ENCODE measurements at places on chromosomes 5 and 9.

GRCh38 chr5:117463881-117464570, 889.4 kb upstream of the SEMA6A start:
- DNase-seq = no peak

- DNase-seq = no peak
These were observed 13.9 kb upstream of the RARS1 start for GRCh38 chr5:168472329-168472728.

GRCh38 chr9:37936965-37937364, 33.0 kb upstream of the SLC25A51 start:
- DNase-seq = no peak

GRCh38 chr9:135095470-135096407, 8.3 kb downstream of the OLFM1 start:
- no peak for DNase-seq

DNA sequence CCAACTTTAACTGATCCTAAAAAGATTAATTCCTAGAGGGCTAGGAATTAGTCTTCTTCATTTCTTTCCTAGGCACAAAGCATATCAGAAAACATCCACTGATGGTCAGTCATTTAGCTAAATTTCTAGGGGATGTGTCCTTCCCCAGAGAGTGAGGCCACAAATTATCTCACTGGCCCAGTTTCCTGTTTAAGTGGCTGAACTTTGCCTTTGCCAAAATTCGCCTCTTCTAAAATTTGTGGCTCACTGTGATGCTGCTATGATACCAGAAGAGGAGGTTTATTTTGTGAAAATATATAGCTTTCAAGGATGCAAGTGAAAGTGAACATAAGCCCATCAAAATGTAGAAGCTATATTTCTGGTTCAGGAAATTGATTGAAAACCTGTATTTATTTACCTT, 98.1 kb upstream of the FER start:
- DNase-seq = no peak

DNA sequence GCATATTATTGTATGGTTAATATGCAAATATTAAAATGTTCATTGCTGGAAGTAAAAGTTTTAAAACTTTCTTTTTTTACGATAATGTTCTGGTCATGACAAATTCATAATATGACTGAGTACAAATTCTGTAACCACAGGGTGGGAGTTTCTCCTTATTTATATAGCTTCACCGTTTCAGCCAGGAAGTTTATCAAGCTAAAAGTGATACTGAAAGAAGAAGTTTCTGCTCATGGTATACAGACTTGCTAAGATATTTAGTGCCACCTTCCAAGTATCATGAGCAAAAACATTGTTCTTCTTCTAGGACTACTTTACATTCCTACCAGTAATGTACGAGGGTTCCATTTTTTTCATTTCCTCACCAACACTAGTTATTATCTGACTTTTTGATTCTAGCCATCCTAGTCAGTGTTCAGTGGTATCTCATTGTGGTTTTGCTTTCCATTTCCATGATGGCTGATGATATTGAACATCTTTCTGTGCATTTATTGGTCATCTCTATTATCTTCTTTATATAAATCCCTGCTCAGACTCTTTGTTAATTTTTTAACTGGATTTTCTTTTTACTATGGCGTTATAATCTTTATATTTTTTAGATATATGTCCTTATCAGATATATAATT, 94.2 kb upstream of the PRRC1 start:
- DNase-seq = no peak

GRCh38 chr5:94969174-94969573, 315.7 kb downstream of the MCTP1 start:
- peak; percentile 46 for DNase-seq

DNA sequence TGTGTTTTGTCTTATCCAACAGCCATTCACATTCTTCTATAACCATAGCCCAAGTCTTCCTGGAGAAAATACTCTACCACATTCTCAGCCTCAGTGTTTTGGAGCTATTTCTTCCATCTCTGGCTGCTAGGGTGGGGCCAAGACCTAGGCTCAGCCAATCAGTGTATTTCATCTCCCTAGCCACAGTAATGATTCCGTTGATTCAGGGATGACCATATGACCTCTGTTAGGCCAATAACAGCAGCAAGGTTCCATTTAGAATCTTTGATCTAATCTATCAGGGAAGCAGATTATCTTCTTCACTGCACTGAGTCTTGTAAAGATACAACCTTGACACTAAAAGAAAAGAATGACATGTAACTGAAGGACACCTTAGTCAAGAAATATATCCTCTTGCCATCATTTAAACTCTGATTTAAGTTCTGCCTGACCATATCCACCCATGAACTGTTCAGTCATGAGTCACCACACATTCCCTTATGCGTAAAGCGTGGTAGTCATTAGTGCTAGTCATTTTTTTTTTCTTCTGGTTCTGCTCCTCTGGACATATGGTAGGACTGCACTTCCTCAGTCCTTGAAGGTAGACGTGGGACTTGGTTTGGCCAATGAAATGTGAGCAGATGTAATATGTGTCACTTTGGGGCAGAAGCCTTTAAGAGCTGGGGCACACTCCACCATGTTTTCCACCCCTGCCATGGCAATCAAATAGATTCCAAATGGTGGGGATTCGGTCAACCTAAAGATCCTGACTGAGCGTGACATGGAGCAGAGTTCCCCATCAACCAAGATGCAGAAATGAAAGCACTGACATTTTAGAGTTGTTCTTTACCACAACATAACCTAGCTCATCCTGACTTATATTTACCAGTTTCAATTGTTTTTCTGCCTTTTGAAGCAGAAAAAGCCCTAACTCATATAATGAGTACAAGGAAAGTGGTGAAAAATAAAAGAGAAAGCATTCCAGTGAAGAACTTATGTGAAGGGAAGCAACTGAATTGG, 12.7 kb upstream of the PRELID2 start:
- DNase-seq = no peak

DNA sequence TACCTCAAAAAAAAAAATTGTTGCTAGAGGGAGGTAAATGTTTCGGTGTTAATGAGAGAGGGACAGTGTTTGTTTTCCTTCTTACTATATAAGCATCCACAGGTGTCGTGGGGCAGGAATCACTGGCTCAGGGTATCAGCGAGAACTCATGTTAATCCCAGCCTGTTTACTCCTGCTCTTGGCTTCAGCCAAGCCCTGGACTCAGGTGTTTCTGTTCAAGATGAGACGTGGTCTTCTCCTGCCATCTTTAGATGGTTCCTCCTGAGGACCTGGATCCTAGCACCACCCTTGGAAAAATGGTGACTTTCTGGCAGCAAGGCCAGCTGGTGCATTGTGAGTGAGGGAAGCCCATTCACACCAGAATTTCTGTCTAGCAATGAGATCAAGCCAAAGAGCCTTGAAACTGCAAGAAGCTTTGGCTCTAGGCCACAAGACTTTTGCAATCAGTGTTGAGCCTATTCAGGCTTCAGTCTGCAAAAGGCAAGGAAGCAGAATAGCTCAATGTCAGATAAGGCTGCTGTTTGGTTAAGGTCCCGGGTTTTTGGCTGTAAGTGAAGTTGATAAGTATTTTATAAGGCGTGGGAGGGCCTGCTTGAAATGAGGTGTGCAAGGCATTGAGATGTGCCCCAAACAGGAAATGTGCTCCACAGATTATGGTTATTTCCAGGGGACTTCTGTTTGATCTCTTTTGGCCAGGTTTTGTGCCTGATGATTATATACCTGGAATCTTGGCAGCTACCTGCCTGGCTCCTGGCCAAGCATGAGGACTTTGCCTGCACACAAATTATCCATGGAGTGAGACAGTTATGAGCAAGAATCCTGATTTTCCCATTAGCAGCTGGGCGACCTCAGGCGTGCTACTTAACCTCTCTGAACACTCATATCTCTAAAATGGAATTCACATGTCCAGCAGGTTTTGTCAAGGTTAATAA, 99.8 kb downstream of the TENT4A start:
- DNase-seq = no peak

DNA sequence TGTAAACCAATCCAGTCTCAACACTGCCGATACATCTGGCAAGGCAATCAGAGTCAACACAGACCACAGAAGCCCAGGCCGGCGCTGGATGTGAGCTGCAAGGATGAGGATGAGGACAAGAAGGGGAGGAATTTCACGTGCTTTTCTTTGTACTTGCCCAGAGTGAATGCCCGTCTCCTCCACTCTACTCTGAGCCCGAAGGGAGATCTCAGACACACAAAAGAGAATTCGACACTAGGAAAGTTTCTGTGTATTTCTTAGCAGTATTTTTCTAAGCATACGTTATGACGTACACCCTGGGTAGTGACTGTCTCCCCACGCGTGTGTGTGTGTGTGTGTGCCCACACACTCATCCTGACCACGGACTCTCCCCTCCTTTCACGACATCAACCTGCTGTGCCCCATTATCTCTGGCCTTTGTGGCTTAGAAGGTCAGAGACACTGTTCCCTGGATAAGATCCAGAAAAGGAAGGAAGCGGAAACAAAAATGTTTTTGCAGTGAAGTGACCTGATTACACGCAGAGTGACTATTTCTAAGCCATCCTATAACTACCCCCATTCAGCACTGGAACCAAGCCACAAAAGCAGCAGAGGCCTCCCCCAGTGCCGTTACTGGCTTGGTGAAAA, 227.3 kb upstream of the DAPK1 start:
- no peak for DNase-seq

GRCh38 chr5:143142596-143143435, 260.7 kb downstream of the NR3C1 start:
- peak; percentile 55 for DNase-seq

DNA sequence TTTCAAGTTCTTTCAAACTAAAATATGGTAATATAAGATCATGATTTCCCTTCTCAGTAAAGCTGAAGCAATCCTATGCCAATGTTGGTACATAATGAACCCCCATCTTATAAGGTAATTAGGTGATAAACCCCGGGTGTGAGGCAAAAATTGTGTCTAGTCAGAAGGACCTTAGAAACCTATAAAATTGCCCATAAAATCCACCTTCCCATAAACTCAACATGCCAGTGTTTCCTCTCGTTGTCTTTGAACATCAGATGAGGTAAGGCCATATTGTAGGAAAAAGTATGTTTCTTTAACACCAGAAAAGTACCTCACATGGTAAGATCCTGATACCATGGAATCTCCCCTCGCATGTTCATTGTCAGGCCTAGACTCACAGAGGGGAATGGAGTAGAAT, 43.3 kb downstream of the SNCAIP start:
- DNase-seq = no peak

- DNase-seq = no peak
These were observed 774.3 kb downstream of the KCTD16 start for GRCh38 chr5:144944936-144945335.

DNA sequence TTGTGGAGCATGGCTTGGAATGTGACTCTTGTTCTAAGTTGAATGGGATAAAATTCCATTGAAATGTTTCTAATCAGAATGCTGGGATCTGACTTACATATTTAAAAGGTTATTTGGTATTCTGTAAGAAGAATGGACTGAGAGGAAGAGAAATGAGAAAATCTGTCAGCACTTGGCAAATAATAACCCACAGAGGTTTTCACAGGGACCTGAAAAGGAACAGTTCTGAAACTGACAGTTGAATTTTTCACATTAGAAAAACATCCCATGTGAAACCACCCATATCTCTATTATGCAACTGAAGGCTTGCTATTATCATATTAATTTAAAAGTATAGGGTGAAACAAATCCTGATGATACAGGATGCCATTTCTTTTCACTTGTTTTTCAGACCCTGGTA, 302.7 kb downstream of the EPB41L4A start:
- no peak for DNase-seq

- peak; percentile 27 for DNase-seq
These were observed 28.1 kb downstream of the NTRK2 start for GRCh38 chr9:84697509-84698114.

DNA sequence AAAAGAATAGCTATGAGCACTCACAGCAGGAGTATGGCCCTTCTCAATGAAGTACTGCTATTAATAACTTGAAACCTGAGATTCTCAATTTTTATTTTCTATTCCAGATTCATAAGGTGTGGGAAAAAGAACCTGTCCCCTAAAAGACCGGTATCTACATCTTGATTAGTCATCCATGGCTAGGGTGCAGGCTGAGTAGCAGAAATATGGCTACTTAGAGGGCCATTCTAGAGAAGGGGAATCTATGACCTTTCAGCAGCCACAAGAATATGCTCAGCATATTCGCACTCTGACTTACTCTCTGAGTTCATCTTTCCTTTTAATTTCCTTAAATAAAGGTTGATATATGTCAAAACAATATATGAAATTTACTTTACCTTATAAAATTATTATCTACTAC, 27.7 kb downstream of the WDR36 start:
- no peak for DNase-seq

DNA sequence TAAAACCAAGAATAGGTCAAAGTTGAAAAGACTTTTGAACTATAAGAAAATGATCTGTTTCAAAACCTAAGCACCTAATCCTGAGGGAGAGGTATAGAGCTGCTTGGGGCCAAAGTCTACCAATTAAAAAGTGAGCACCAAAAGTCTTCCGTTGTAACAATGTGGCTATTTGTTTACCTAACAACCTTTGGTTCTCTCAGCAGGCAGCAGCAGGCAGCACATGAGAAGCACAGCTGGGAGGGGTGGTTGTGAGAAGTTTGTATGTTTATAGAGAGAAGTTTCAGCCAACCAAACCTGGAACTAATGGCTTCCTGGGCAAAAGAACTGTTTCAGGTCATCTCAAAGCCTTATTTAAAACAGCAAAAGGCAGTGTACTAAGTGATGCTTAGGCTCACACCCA, 59.8 kb upstream of the TBC1D9B start:
- DNase-seq = no peak

DNA sequence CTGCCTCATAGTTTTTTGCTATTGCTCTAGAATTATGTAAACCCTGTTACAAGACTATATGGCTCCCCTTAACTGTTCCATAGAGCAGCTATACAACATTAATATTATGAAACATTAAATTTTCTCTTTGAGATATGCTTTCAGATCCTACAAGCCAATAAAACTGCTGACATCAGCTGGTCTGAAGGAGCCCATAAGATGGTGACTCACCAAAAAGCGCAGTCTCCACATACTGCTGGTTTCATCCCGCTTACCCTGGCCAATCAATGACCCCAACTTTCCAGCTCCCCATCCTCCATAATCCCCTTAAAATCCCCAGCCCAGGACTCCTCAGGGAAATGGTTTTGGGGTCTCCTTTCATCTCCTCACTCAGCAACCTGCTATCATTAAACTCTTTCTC, 172.7 kb downstream of the NSG2 start:
- DNase-seq = no peak

DNA sequence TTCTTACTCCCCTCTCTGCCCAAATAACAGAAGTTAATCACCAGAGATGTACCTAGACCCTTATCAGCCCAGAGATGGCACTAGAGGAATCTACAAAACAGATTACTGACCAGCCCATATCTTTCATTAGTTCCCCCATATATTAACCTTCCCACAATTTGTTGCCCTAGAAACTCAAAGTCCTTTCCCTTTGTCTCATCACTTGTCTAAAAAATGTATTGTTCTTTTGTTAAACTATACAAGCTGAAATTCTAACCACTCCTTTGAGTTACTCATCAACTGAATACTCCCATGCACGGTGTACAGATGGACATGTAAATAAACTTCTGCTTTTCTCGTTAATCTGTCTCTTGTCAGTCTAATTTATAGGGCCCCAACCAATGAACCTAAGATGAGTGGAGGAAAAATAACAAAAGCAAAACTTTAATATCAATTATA, 130.9 kb downstream of the CCDC192 start:
- DNase-seq = peak; percentile 26

GRCh38 chr5:67771791-67772190, 443.8 kb upstream of the PIK3R1 start:
- no peak for DNase-seq

- DNase-seq = no peak
These were observed 466 bp upstream of the TTC39B start for GRCh38 chr9:15307523-15307841.
